PC-3 (cell line): ENCODE measurements at places on chromosomes 2 and 18. TPM values are rescaled to one million over a fixed set of nuclear protein-coding genes. Genes with fewer than 3 reads are reported as not detected.

GRCh38 chr2:38268691-38269327, 108.3 kb downstream of the ATL2 start:
- peak; percentile 43 for DNase-seq

DNA sequence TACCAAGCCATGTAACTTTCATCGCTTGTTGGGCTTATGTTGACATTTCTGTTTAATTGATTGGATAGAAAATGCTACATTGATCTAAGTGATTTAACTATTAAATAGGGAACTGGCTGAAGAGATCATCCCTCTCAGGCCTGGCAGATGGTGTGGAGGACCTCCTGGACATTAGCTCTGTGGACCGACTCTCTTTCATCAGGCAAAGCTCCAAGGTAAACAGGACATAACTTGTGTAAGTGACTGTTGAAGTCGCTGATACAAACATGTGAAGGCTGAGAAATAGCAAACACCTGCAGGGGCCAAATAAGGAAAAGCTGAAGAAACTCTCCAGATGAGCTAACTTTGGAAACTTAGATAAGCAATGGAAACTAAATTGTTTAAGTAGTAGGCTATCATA, 68.8 kb downstream of the UNC80 start:
- no peak for DNase-seq

DNA sequence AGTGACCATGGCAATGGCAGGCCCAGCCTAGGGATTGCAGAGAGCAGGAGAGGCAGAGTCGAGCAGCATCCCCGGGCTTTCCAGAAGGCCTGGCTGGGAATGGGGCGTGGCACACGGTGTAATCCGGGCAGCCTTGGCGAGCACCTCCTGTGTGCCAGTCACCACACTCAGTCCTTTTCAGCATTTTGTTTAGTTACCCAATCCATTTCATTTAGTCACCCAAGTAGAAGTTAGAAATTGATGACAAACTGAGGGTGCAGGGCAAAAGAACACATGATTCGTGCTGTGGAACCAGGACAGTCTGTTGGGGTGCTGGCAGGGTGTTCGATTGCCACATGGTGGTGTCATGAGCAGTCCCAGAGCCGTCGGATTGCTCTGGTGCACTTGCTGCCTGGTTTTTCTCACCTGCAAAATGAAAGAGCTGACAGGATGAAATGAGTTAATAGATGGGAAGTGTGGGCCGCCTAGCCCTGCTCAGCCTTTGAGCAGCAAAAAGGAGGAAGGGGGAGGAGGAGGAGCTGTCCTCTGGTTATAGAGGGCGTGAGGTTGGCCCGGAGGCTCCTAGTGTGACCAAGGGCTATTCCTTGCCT, 299.4 kb downstream of the AGAP1 start:
- DNase-seq, result peak; percentile 2

DNA sequence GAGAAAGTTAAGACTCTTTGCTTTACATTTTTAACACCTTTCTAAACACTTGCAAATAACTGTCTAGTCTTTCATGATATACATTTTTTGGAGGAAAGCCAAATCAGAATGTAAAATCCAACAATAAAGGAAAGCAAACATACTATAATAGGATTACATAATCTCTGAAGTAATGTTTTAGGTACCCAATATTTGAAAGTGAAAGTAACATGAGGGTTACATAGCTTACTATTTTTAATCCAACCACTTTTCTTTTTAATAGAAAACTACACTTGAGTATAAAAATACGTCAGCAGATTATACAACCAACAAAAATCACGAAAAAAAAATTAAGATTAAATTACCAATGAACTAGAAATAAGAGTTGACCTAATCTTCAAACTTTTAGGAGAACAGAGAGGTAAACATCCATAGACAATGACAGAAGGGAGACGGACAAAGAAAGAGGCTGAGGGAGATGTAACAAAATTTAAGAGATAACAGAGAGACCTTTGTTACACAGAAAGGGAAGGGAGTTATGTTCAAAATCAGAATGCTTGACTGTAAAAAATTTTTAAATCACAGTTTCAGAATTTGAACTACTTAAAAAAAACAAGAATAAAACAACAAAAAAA, 150.0 kb downstream of the IKZF2 start:
- no peak for DNase-seq

DNA sequence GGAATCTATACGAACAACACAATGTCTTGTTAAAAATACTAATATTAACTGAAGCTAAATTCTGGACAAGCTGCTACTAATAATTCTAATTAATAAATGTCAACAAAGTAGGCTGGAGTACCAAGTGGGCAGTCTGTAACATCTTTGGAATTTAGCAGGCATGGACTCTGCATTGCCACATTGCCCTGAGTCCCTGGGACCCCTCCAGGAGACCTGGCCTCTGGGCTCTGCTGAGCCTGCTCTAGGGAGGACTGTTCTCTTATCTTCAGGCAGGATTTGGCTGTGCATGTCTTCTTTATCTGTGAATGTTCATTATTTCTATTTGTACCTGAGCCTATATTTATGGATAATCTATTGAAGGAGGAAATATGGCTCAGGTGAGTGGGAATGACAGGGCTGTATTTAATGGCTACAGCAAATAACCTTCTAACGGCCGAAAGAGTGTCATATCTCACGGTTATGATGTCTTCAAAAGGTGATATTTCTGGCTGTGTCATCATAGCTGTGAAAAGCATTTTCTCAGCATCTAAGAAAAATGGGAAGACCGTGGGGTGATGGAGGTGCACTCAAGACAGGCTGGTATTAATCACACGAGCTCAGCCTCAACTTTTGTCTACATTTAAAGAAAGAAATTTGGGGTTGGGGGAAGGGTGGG, 28.6 kb upstream of the SETBP1 start:
- no peak for DNase-seq

DNA sequence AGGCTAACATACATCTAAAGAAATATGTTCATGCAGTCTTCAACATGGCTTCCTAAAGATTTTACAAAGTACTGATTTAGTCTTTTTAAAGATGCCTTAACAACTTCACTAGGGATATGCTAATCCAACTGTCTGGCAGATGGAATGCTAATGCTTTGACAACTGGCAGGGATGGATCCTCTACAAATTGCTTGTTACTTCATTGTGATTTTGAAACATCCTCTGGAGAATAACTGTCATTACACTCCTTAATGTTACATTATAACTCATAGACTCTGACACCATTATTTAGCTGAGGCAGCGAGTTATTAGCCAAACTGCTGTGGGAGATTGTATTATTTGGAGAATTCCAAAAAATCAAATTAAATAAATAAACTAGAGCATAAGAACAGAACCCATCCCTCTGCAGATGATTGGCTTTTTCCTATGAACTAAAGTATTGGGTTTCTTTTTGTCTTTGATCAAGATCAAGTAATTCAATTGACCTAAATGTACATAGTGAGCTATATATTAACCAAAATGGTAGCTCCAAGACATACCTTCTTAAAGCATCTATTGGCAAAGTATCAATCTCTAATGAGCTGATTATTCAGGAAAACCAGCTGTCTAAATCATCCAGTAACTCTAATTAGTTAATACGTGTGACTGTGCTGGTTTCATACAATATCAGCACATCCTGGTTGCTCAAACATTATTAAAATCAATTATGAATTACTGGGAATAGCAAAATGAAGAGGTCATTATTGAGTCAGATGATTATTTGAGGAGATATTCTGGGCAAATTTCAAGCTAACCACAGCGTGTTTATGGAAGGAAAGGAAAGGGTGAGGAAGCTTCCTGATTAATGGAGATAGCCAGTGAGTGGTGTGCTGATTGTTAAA, 321.3 kb upstream of the TFPI start:
- DNase-seq, result no peak

GRCh38 chr2:42762155-42762554, 1.8 kb downstream of the OXER1 start:
- no peak for DNase-seq

DNA sequence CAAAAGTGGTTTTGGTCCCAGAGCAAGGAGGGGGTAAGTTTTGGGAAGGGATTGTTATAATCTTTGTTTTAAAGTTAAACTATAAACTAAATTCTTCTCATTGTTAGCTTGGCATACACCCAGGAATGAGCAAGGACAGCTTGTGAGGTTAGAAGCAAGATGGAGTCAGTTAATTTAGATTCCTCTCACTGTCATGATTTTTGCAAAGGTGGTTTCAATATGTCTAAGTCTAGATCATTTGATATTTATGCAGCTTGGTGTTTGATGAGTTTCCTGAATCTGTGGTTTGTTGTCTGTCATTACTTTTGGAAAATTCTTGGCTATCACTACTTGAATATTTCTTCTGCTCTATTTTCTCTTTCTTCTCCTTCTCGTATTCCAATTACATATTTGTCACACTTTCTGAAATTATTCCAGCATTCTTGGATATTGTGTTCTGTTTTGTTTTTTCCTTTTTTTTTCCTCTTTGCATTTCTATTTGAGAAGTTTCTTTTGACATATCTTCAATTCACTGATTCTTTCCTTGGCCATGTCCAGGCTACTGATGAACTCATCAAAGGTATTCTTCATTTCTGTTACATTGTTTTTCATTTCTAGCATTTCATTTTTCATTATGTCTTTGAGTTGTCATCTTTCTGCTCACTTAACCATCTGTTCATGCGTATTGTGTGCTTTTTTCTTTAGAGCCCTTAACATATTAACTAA, 5.1 kb downstream of the SP140 start:
- peak; percentile 3 for DNase-seq

The GCFC2 gene
- 24.5 and 31.1 TPM in 2 replicates for total RNA-seq

The AOX1 gene
- 54.9 and 57.2 TPM in 2 replicates for total RNA-seq

The RBM43 gene
- total RNA-seq, result 2.5 and 2.6 TPM in 2 replicates

The CLIP4 gene
- 24.2 and 25.1 TPM in 2 replicates for total RNA-seq

The PCARE gene
- total RNA-seq, result not detected in 2 replicates
